ENCODE measurements at places on chromosomes 3 and 15. TPM values are rescaled to one million over a fixed set of nuclear protein-coding genes. Genes with fewer than 3 reads are reported as not detected.

- DNase-seq, result peak; percentile 20
Observed at GRCh38 chr3:78025916-78026315, 986.0 kb downstream of the ROBO2 start.

- DNase-seq, result no peak
Observed at GRCh38 chr3:56145410-56145809, 322.9 kb downstream of the ERC2 start.

DNA sequence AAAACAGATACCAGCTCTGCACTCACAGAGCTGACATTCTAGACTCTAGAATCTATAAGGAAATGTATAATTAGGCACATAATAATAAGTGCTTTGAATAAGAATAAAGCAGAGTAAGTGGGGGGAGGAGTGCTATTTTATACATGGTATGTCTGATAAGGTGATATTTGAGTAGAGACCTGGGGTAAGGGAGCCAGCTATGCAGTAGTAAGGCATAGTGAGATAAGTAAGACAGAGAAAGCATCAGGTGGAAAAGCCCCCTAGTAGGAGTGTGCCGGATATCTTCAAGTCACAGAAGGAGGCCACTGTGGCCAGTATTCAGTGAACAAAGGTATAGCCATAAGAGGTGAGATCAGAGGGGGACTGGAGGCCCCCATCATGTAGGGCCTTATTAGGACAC is 3.0 kb downstream of the SS18L2 start:
- DNase-seq, result no peak

CLPX gene
- 22.8 TPM for total RNA-seq

- DNase-seq, result no peak
Observed at GRCh38 chr3:149332771-149333170, 665 bp downstream of the TM4SF18 start.

RASGRP1 gene
- total RNA-seq, result 0.18 TPM

C3orf85 gene
- not detected for total RNA-seq

STAB1 gene
- total RNA-seq, result not detected

DNA sequence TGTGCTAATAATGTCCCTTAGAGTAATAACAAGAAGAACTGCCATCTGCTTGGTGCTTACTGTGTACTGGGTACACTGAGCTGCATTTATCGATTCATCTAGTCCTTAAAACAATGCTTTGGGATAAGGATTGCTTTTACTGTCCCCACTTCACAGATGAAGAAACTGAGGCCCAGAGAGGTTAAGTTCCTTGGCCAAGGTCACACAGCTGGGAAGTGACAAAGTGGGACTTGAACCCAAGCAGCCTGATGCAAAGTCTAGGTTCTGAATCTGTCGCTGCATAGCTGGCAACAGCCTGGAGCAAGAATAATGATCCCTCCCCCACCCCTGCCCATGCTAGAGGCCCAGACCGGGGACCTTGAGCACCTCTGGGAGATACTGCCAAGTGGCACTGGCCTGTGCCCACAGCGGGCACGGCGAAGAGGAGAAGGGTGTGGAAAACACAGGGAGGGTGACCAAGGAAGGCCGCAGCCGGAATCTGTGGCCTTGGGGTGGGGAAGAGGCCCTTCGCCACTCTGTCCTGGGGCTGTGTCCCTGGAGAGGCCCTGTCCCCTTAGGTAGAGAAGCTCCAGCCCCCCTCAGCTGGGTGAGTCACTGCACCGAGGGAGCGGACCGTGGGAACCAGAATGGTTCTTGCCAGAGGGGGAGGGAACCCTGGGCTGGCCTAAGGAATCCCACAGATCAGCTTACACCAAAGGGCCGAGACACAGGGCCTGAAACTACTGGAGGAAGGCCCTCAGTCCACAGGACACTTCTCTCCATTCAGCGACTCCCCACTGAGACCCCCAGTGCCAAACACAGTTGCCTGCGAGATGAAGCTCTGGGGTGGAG is 3.5 kb downstream of the PLXND1 start:
- DNase-seq, result peak; percentile 93

FRMD5 gene
- total RNA-seq, result 1.1 TPM

GRCh38 chr3:172153335-172153861 is 114.0 kb downstream of the FNDC3B start:
- DNase-seq, result peak; percentile 99

CHRM5 gene
- total RNA-seq, result not detected

DNA sequence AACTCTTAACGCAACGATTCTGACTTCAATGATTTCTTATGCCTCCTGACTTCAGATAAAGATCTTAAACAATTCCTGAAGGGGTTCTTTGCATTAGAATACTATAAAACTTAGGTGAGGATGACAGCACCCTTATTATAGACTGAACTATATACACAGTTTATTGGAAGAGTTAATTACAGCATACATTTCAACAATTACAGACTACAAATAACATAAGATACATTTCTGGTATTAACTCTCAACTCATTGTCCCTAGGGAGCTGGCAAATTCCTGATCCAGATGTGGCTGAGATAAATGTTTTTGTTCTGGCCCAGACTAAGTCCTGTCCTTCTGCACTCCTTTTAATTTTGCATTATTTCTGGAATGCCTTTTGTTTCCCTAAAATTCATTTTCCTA is 155.5 kb upstream of the TMC3 start:
- DNase-seq, result no peak

- no peak for DNase-seq
Observed at GRCh38 chr15:67108122-67108961, 42.9 kb downstream of the SMAD3 start.

GABRR3 gene
- not detected for total RNA-seq

MORC1 gene
- total RNA-seq, result 0.04 TPM

LARP6 gene
- 45.5 TPM for total RNA-seq

- no peak for DNase-seq
Observed at GRCh38 chr15:55108448-55108847, 88.3 kb downstream of the RSL24D1 start.

- no peak for DNase-seq
Observed at GRCh38 chr3:168707900-168708299, 612.2 kb upstream of the GOLIM4 start.

DNA sequence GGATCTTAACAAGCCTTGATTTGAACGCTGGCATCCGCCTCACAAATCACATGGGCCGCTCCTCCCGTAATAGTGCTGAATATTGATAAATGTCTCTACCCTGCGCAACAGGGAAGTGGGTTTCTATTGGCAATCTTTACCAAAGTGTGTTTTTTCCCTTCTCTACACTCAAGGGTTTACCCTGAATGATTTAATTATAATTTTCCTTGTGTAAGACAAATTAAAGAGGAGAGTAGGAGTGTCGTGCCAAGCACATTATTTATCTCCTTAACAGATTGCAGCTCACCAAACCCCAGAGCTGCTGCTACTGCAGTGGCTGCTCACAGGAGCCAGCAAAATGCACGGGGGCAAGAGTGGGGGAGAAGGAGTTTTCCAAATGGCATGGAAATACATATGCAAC is 545.8 kb downstream of the FOXP1 start:
- no peak for DNase-seq

DPPA4 gene
- 0.04 TPM for total RNA-seq

DNA sequence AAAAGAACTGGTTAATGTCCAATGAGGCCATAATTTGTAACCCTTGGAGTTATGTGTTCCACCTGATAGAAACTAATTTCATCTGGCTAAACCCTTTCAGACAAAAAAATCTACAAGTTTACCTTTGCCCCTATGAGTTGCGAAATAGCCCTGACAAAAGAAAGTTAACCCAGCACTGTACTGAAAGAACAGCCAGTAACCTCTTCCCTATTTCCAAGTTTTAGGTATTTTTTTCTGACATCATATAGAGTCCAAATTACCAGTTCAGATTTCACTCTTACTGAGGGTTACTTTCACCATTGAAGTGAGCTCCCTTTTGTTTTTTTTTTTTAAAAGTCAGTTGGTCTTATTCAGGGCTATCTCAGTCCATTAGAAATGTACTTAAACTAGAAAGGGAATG is 42.8 kb upstream of the PTPRG start:
- DNase-seq, result no peak

DNA sequence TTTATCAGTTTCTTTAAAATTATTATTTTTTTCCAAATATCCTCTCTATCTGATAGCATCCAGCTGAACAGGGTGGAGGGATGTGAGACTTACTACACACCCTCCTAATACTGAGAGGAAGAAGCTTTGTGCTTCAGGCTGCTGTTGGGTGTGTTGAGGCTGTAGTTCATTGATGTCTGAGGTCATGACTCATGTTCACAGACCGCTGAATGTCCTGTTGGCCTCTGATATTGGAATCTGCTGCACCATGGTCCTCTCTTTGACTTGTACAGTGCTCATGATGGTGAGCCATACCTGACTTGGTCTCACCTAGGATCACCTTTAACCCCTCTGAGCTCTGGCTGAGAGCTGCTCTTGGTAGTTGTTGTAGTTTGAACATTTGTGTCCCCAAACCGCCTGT is 302.9 kb downstream of the SATB1 start:
- DNase-seq, result no peak

HTR3E gene
- total RNA-seq, result not detected

GRCh38 chr15:48388016-48388851 is 57.0 kb downstream of the DUT start:
- DNase-seq, result peak; percentile 25

GRCh38 chr15:99076555-99077308 is 28.1 kb upstream of the SYNM start:
- peak; percentile 86 for DNase-seq

PLA1A gene
- total RNA-seq, result 0.18 TPM

CCDC191 gene
- total RNA-seq, result 0.43 TPM

DNA sequence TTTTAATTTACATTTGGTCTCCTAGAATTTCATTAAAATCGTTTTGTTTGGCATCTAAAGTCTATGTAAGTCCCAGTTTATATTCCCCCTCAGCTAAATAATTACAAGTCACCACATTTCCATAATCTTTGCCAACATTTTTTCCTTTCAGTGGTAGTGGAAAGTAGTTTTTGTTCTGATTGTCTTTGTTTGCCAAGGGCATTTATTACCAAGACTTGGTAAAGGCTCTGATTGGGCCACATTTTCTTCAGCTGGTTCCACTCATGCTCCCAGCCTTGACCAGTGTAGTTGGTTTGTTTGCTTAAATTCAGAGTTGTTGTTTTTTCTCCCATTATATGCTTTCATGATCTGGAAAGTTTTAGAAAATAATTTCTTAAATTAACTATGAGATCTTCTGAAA is 153.4 kb upstream of the MME start:
- DNase-seq, result peak; percentile 14

DNA sequence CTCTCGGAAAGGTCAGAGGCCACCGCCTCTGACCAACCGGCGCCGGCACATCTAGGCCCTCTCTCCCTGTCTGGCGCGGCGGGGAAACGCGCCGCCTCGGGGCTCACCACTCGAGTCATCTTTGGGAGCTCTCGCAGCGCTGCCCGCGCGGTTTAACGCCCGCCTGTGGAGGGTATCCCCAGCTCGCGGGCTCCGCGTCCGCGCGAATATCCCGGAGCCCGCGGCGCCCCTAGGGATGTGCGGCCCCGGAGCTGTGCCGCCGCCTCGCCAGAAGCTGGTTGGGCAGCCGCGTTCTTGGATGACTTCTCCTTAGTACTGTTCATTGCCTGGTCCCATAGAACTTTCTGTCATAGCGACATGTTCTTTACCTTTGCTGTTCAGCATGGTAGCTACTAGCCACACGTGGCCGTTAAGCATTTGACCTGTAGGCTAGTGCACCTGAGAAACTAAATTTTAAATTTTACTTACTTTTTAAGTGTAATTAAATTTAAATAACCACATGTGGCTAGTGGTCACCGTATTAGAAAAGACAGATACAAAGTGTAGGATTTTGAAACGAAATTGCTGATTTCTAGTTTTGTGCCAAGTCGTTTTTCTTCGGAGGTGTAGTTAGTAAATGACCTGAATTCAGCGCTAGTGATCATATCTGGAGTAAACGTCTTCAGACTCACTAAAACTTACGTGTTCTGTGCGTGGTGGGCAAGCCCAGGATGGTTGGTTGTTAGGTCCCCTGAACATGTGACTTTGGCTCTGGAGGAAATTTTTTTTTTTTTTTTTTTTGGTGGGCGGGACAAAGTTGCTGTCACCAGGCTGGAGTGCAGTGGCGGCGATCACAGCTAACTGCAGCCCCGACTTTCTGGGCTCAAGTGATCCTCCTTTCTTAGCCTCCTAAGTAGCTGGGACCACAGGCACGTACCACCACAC is 835 bp downstream of the ARIH2 start:
- peak; percentile 37 for DNase-seq

GRCh38 chr3:143769616-143770015 is 78.7 kb downstream of the SLC9A9 start:
- DNase-seq, result no peak

Measured in H4 (cell line).